ENCODE measurements at places on chromosomes 3 and 15. TPM values are rescaled to one million over a fixed set of nuclear protein-coding genes. Genes with fewer than 3 reads are reported as not detected.

Gene CHRNA7
- total RNA-seq, result 20.7 TPM

Gene CACNA1D
- total RNA-seq, result 19.8 TPM

Gene MASP1
- not detected for total RNA-seq

Gene ZNF501
- total RNA-seq, result not detected

DNA sequence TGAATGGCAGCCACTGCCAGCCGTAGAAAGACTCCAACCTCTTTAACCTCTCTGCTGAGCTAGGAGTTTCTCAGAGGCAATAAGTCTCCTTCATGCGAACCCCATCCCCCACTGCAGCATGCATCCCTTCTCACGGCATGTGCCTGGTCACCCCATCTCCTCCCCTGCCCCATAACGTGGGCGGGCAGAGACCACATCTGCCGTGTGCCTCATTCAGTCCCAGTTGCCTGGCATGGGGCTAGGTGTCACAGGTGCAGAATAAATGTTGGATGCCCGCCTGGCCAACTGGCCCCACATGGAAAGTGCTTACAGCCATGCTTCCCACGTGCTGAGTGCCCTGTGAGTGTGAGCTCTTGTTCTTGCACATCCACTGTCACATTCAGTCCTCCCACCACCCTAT is 43.5 kb upstream of the NTRK3 start:
- no peak for DNase-seq

- DNase-seq, result no peak
Observed at GRCh38 chr3:149536429-149536828, 61.9 kb downstream of the TM4SF4 start.

DNA sequence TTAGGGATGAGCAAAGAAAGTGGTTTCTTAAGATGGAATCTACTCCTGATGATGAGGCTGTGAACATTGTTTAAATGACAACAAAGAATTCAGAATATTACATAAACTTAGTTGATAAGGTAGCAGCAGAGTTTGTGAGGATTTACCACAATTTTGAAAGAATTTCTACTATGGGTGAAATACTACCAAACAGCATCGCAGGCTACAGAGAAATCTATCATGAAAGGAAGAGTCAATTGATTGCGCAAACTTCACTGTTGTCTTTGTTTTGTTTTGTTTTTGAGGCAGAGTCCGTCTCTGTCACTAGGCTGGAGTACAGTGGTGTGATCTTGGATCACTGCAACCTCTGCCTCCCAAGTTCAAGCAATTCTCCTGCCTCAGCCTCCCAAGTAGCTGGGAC is 107.4 kb upstream of the SLC6A6 start:
- DNase-seq, result no peak

GRCh38 chr3:129940086-129940485 is 34.4 kb upstream of the TRH start:
- DNase-seq, result no peak

GRCh38 chr3:9786825-9787669 is 5.2 kb downstream of the TADA3 start:
- DNase-seq, result no peak

- DNase-seq, result no peak
Observed at GRCh38 chr3:122498152-122498551, 16.6 kb downstream of the KPNA1 start.

Data from stomach (tissue), 19 donors.